ENCODE measurements at places on chromosomes 11 and 22.

- DNase-seq: no peak
Observed at GRCh38 chr11:83836883-83837654, 550.9 kb upstream of the CCDC90B start.

- no peak for DNase-seq
Observed at GRCh38 chr11:45083544-45084087, 62.8 kb upstream of the PRDM11 start.

GRCh38 chr22:32063701-32064100 lies 20.6 kb downstream of the SLC5A1 start:
- no peak for DNase-seq

DNA sequence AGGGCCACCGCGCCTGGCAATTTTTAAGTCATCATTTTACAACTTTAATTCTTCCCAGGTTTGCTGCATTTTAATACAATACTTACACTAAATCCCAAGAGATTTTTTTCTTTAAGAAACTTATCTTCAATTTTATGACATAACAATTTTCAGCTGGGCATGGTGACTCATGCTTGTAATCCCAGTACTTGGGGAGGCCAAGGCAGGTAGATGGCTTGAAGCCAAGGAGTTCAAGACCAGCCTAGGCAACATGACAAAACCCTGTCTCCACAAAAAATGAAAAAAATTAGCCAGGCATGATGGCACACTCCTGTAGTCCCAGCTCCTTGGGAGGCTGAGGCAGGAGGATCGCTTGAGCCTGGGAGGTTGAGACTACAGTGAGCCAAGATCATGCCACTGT lies 38.8 kb downstream of the CLDN25 start:
- DNase-seq: no peak

DNA sequence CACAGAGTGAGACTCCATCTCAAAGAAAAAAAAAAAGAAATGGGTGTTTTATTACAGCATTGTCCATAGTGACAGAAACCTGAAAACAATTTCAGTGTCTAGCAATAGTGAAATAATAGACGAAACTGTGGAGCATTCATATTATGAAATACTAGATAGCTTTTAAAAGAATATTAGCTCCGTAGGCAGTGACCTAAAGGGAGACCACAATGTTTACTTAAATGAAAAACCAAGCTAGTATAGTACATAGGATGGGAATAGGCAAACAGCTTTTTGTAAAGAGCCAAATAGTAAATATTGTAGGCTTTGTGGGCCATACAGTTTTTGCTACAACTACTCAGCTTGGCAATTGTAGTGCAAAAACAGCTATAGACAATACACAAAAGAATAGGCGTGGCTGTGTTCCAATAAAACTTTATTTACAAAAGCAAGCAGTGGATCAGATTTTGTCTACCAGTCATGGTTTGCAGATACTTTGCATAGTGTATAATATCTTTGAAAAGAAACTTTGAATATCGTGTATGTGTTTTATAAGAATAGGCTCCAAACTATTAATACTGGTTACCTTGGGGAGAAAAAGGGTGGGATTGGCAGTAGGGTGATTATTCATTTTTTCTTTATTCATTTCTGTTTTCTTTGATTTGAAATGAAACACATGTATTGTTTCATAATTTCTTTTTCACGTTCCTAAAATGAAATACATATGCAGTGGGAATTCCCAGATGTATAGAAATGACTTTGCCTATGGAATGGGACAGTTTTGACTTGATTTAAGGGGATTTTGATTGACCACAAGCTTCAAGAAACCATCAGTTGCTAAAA lies 50.7 kb downstream of the PRR5L start:
- DNase-seq: no peak

DNA sequence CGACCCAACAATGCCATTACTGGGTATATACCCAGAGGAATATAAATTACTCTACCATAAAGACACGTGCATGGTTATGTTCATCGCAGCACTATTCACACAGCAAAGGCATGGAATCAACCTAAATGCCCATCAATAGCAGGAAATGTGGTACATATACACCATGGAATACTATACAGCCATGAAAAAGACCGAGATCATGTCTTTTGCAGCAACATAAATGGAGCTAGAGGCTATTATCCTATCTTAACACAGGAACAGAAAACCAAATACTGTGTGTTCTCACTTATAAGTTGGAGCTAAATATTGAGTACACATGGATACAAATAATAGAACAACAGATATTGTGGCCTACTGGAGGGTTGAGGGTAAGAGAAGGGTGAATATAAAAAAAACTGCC lies 3.5 kb downstream of the OR2D2 start:
- DNase-seq: no peak

GRCh38 chr11:134425413-134425812 lies 13.4 kb upstream of the B3GAT1 start:
- no peak for DNase-seq

DNA sequence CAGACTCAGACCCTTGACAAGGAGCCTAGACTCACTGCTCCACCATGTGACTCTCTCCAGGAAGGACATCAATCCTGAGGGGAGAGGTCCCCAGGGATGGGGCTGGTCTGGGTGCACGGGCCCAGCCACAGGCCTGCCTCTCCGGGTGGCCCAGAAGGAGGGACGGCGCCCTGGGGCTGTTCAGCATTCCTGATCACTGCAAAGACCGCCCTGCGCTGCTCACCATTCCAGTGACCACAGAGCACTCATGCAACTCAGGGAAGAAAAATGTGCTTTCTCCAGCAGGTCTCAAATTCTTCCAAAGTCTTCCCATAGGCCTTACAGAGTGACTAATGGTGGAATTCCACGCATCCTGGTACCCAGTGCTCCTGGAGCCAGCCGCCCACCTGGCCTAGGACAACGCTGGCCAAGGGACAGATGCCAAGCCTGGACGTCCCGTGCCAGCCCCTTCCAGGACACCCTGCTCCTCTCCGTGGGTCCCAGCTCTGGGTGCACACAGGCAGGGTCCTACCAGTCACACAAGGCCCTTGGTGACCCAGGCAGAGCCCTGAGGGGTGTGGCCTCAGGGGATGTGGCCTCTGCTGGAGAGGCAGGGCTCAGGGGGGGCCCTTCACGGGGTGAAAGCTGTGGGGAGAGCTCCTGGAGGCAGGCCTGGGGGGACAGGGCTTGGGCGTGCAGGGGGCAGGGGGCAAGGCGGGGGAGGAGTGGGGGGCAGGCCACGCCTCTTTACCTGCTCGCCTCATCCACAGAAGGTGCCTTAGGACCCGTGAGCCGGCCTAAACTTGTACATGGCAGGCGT lies 178.8 kb downstream of the IGLL1 start:
- DNase-seq: no peak

- DNase-seq: peak; percentile 64
Observed at GRCh38 chr11:72041364-72042063, 38.8 kb downstream of the NUMA1 start.

GRCh38 chr22:42992886-42993479 lies 22.0 kb downstream of the PACSIN2 start:
- no peak for DNase-seq

DNA sequence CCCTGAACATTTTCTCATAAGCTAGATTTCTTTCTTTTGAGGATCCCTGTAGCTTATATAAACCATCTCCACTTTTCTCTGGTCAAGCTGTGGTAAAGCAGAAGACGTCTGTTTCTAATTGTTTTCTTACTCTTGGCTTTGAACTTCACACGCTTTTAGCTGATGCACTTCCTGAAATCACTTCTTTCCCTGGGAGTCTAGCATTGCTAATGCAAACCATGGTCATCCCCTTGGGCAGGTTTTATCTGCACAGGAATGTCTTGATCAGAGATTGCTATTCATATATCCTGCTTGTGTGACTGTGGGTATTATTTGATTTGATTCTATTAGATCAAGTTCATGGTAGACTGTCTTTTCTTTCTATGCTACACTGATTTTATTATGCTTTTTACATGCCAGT lies 199.2 kb upstream of the POU2AF2 start:
- no peak for DNase-seq

- DNase-seq: no peak
Observed at GRCh38 chr11:64015935-64016845, 19.5 kb upstream of the FLRT1 start.

DNA sequence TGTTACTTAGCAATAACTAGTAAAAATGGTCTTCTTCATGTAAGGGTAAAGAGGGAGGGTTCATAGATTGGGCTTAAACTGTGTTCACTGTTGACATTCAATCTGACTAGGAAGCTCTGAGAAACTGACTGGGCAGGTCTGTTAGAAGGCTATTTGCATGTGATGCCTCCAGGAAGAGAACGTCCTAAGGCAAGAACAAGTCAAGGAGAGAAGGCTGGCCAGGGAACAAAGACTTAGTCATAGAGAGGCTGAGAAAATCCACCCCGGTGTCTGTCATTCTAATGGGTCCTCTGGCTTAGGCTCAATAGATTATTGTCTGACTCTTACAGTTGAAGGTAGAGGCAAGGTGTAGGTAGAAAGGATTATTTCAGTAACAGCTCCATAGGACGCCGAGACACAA lies 50.3 kb upstream of the CD44 start:
- no peak for DNase-seq

GRCh38 chr11:75199412-75199955 lies 41.1 kb upstream of the TPBGL start:
- DNase-seq: no peak

- no peak for DNase-seq
Observed at GRCh38 chr11:106277484-106277883, 200.0 kb downstream of the AASDHPPT start.

DNA sequence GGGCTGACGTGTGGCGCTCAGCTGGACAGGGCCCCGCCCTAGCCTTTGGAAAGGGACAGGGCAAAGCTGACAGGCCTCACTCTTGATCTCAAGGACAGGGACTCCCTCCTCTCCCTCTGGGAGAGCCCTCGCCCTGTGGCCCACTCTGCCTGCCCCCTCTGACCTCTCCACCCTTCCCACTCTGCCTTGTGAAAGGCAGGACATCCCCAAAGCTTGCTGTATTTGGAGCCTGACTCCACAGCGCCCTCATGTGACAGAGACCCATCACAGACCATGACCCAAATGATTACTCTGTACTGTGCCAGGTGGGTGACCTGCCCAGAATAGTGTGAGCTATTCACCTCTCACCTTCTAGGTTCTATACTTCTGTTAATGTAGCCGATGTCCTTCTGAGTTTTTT lies 18.8 kb downstream of the P2RY2 start:
- DNase-seq: no peak

DNA sequence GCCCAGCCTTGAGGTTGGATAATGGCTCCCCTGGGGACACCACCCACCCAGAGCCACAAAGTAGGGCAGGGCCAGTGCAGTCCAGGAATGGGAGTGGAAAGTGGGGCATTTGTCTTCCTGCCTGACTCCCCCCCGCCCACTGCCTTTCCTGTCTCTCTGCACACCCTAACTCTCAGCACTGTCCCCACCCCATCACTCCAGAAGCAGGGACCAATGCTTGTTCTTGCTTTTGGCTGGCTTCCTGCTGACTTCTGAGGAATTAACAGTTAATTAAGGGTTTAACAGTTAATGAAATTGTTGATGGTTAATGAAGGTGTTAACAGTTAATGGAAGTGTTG lies 4.7 kb downstream of the PITPNM1 start:
- no peak for DNase-seq

GRCh38 chr22:32378707-32379272 lies 21.1 kb downstream of the RFPL3 start:
- no peak for DNase-seq

DNA sequence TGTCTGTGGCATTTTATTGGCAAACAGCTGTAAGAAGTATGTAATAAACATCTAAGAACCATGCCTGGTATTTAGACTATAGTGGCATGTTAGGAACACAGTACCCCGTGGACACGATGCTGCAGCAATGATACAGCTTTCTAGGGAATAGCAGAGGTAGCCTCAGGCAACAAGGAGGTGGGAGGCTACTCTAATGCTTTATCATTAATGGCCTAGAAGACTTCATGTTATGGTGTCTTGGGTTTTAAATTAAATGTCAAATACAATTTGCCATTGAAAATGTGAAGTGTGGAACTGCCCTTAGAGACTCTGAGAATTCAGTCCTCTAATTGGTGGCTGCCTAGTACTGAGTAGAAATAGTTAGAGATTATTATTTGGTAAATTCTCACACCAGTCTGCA lies 516.9 kb downstream of the CNTN5 start:
- no peak for DNase-seq

DNA sequence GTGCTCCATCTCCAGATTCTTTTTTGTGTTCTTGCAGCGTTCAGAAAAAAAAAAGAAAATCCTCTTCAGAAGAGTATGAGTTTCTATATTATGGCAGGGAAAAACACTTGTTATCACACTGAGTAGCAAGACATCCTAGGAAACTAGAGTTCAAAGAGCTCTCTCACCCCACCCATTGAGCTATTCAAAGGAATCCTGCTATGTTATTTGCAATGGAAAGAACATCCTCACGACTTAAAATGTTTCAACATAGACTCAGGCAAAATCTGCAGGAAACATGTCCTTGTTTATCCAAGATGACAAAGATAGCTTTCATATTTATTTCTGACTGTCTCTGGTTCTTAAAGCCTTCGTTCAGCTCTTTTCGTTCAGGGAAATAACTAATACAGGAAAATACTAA lies 331.6 kb upstream of the ANO5 start:
- no peak for DNase-seq

DNA sequence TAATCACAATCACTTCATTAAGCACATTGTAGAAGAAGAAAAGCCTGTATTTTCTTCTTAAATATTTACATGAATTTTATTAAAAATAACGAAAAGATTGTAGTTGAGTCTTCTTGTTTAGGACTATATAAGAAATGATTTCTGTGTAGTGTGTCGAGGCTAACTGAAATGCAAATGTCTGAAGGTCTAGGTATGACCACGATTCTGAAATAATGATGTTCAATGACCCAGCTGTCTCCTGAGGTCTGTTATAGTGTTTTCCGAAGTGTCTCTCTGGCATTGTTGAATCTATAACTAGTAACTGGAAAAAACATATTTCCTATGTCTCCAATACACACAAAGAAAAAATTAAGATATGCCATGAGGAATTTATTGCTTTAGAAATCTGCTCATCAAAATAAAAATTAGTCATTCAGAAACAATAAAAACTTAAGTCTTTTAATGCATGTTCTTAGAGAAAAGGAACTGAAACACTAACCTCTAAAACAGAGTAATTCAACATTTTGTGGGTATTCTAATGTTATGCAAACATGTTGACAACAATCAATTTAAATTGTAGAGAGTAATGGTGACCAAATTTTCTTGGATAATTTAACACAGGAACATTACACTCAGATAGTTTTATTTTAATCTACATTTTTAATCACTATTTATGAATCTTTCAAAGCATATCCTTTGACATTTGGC lies 55.0 kb downstream of the CASP12 start:
- no peak for DNase-seq

Data from GM06990 (cell line).